Right atrium auricular region (tissue), 2 donors: ENCODE measurements at places on chromosomes 16 and 17. TPM values are rescaled to one million over a fixed set of nuclear protein-coding genes. Genes with fewer than 3 reads are reported as not detected.

The ZG16B gene
- not detected for total RNA-seq

The NPB gene
- not detected for total RNA-seq

The OR1D5 gene
- not detected for total RNA-seq

The KCNJ2 gene
- total RNA-seq, result 10.7 TPM

The SEPTIN12 gene
- total RNA-seq, result not detected

The SMARCE1 gene
- total RNA-seq, result 54.9 TPM

The NHLRC4 gene
- total RNA-seq, result 0.43 TPM

The CHST5 gene
- 0.16 TPM for total RNA-seq

The GRB2 gene
- 112 TPM for total RNA-seq

The MT1G gene
- total RNA-seq, result 7.2 TPM

The GAN gene
- 8.8 TPM for total RNA-seq

- H3K27me3 ChIP-seq, result no peaks in the 10 kb centered on the region
- no peak overlapping the region for H3K4me3 ChIP-seq
- no peak overlapping the region for H3K27ac ChIP-seq
- H3K4me1 ChIP-seq, result no peaks in the 10 kb centered on the region
These were observed 110.3 kb downstream of the SNX29 start for GRCh38 chr16:12086822-12087221.

DNA sequence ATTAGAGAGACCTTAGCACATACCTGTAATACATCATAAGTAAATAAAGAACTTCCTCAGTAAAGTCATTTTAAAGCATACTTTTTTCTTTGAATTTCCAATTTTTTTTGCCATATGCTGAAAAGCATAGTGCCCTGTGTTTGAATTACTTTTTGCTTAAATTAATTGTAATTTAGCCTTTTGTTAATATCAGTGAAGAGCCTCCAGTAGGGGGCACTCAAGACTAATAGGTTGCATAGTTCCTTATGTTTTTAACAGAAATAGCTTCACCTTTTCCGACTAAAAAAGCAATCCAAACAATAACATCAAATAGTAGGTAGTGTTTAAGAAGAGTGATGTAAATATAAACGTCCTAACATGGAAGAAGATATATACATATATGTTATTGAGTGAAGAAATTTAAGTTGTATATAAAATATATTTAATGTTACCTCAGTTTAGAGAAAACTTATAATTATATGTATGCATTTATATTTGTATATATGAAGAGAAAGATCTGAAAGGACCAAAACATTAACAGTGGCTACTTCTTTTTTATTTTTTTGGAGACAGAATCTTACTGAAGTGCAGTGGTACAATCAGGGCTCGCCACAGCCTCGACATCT lies 18.6 kb downstream of the RAD51C start:
- DNase-seq, result no peak
- H3K4me3 ChIP-seq, result no peak overlapping the region
- no peaks in the 10 kb centered on the region for H3K4me1 ChIP-seq
- H3K36me3 ChIP-seq, result peaks cover 6% of the 10 kb centered on the region

DNA sequence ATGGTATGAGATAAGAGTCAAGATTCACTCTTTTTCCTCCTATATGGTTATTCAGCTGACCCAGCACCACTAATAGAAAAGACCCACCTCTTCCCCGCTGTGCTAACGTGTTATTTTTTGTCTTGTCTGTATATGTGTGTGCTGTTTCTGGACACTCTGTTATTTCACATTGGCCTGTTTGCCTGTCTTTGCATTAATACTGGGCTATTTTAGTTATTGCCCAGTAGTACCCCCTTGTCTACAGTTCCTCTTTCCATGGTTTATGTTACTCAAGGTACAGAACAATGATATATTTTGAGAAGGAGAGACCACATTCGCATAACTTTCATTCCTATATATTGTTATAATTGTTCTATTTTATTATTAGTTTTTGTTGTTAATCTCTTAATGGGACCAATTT lies 74.0 kb upstream of the SIAH1 start:
- no peaks in the 10 kb centered on the region for H3K27me3 ChIP-seq
- no peaks in the 10 kb centered on the region for H3K4me1 ChIP-seq
- no peak overlapping the region for H3K27ac ChIP-seq
- H3K36me3 ChIP-seq, result no peaks in the 10 kb centered on the region
- H3K4me3 ChIP-seq, result no peak overlapping the region

GRCh38 chr17:63954402-63955063 lies 18.2 kb downstream of the SCN4A start:
- H3K27me3 ChIP-seq, result no peaks in the 10 kb centered on the region
- H3K4me1 ChIP-seq, result peaks cover 13% of the 10 kb centered on the region
- DNase-seq, result no peak
- H3K27ac ChIP-seq, result no peak overlapping the region
- H3K4me3 ChIP-seq, result no peak overlapping the region

DNA sequence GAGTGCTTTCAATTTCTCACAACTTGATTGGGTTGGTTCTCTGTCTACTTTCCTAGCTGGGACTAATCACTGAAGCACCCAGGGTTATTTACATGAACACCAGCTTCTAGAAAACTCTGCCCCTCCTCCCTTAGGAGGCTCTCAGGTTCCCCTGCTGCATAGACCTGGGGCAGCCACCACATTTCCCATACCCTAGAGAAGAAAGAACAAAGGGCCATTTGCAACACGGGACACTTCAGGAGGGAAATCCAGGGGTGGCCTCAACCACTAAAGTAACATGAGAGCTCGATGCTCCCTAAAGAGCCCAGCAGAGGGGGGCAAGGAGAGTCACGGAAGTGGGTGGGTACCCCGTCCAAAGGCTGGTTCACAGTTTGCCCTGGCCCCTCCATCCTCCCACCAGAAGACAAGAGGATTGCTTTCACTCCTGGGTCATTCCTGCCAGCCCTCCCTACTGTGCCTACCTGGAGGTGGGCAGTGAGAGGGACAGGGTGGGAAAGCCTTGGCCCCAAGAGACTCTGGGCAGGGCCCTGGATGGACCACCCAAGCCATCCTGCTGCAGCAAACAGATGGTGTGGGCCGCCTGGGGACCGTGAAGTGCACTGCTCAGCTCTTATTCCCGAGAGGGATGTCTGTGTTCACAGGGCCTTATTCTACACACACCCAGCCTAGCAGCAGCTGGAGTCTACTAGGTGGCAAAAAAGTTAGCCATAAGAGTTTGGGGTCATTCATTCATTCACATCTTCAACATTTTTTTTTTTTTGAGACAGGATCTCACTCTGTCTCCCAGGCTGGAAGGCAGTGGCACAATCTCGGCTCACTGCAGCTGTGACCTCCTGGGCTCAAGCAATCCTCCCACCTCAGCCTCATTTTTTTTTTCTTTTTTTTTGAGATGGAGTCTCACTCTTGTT lies 392.1 kb downstream of the SOX9 start:
- H3K36me3 ChIP-seq, result no peaks in the 10 kb centered on the region
- H3K27ac ChIP-seq, result no peak overlapping the region
- H3K4me3 ChIP-seq, result no peak overlapping the region
- no peaks in the 10 kb centered on the region for H3K4me1 ChIP-seq
- DNase-seq, result no peak
- no peaks in the 10 kb centered on the region for H3K27me3 ChIP-seq

DNA sequence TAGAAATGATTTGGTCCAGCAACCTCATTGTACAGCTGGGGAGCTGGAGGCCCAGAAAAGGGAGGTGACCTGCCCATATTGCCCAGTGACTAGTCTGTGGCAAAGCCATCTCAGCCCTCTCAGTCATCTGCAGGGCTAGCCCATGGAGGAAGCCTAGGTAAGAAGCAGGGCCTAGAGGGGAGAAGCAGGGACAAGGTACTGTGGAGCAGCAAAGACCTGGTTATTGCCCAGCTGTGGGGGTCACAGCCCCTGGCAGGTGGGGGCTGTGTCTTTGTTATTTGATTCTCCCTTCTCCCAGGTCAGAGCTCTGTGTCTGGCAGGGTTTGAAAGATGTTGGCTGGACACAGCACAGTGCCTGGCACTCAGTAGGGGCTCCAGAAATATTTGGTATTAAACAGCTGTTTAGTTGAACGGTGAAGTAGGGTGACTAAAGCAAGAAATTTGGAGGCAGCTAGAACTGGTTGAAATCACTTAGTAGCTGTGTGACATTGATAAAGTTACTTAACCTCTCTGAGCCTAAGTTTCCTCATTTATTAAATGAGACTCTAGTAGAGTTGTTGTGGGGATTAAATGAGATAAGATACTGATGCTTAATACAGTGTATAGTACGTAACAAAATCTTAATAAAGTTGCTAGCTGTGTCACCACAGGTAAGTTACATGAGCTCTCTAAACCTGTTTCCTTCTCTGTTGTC lies 17.3 kb downstream of the CCR7 start:
- H3K27me3 ChIP-seq, result no peaks in the 10 kb centered on the region
- no peaks in the 10 kb centered on the region for H3K36me3 ChIP-seq
- DNase-seq, result peak; percentile 47
- H3K4me3 ChIP-seq, result no peak overlapping the region

DNA sequence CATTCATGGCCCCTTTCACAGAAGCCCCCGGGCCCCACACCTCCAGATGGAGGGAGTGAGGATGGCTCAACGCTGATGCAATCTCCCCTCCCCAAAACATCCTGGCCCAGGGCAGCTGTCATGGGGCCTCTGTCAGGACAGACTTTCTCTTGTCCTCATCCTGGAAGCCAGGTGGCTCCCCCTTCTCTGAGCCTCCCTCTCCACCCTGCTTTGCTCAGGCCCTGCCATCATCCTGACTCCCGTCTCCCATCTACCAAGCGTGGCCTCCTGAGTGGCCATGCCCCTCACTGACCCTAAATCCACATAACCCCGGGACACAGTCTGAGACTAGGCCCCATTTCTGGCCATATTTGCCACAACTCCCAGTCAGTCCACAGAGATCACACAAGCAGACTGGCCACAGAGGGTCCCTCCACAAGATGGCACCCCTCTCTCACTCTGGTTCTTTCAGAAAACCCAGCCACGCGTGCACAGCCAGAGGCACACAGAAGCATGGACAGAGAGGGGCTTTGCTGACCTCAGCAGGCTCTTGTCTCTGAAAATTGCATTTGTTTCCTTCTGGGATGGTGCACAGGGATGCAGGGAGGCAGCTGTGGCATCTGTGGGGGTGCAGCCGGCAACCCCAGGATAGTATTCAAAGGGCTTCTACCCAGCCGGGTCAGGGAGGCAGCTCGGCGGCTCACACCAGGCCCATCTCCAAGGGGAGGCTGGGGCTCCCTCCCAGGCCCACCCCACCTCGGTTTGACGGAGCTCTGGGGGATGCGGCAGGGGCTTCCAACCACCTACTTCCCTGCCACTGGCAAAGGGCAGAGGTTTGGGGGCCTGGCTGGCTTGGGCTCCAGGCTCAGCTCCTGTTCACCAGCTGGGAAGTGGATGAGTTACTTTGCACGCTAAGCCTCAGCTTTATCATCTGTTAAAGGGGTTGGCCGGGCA lies 16.9 kb downstream of the DOC2B start:
- H3K36me3 ChIP-seq, result no peaks in the 10 kb centered on the region
- no peak overlapping the region for H3K27ac ChIP-seq
- H3K4me1 ChIP-seq, result no peaks in the 10 kb centered on the region
- no peak overlapping the region for H3K4me3 ChIP-seq

DNA sequence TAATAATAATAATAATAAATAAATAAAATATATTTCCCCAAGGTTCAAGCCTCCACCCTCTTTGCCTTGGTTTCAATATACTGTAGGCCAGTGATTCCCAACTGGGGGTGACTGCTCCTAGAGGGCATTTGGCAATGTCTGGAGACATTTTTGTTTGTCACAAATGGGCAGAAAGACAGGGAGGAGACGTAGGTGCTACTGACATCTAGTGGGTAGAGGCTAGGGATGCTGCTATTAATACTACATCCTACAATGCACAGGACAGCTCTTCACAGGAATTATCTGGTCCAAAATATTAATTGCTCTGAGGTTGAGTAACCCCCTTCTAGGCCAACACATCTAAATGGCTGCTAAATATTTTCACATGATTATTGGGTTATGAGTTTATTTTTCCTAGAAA lies 12.8 kb upstream of the PRR14 start:
- no peak overlapping the region for H3K27ac ChIP-seq
- H3K27me3 ChIP-seq, result no peaks in the 10 kb centered on the region
- H3K4me3 ChIP-seq, result no peak overlapping the region
- DNase-seq, result no peak
- H3K4me1 ChIP-seq, result no peaks in the 10 kb centered on the region

- H3K36me3 ChIP-seq, result no peaks in the 10 kb centered on the region
- H3K27ac ChIP-seq, result peak overlapping the region; percentile 27
- H3K4me1 ChIP-seq, result no peaks in the 10 kb centered on the region
- DNase-seq, result no peak
- H3K4me3 ChIP-seq, result no peak overlapping the region
These were observed 27.0 kb upstream of the NF1 start for GRCh38 chr17:31067691-31068184.

DNA sequence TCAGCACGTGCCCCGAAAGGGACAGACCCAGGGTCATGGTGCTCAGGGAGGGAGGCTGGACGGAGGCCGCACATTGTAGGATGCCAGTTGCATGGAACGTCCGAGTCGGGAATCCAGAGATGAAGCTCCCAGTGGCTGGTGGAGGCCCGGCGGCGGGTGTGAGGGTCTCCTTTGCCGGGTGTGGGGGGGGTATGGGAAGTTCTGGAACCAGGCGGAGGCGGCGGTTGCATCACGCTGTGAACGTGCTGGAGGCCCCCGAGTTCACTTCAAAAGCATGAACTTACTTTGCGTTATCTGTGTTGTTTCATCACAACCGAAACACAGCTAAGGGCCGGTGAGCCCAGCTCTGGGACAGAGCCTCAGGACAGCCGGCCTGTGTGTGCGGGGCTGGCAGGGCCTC lies 73.4 kb upstream of the GNG13 start:
- no peak overlapping the region for H3K27ac ChIP-seq
- DNase-seq, result no peak
- no peak overlapping the region for H3K4me3 ChIP-seq
- no peaks in the 10 kb centered on the region for H3K36me3 ChIP-seq

- no peaks in the 10 kb centered on the region for H3K4me1 ChIP-seq
- no peaks in the 10 kb centered on the region for H3K27me3 ChIP-seq
- no peak for DNase-seq
- no peaks in the 10 kb centered on the region for H3K36me3 ChIP-seq
These were observed 13.0 kb downstream of the CETP start for GRCh38 chr16:56974549-56975300.

DNA sequence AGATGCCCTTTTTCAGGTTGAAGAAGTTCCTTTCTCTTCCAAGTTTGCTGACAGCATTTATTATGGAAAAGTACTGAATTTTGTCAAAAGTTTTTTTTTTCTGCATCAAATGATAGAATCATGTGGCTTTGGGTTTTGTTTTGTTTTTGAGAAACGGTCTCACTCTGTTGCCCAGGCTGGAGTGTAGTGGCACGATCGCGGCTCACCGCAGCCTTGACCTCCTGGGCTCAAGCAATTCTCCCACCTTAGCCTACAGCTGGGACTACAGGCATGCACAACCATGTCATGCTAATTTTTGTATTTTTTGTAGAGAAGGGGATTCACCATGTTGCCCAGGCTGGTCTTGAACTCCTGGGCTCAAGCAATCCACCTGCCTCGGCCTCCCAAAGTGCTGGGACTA lies 7.3 kb downstream of the CMTM4 start:
- no peaks in the 10 kb centered on the region for H3K36me3 ChIP-seq
- no peak for DNase-seq

GRCh38 chr16:73750639-73751038 lies 546.0 kb upstream of the PSMD7 start:
- DNase-seq, result no peak
- H3K27ac ChIP-seq, result no peak overlapping the region

- H3K4me3 ChIP-seq, result no peak overlapping the region
- DNase-seq, result no peak
- H3K36me3 ChIP-seq, result peaks cover 9% of the 10 kb centered on the region
These were observed 42.7 kb downstream of the GNA13 start for GRCh38 chr17:65013613-65014391.
